ENCODE measurements at places on chromosomes 4 and X.

- DNase-seq = no peak
Measured at GRCh38 chr4:120198411-120198810, 131.8 kb upstream of the MAD2L1 start.

- DNase-seq = no peak
Measured at GRCh38 chr4:156536661-156537060, 434.9 kb downstream of the PDGFC start.

DNA sequence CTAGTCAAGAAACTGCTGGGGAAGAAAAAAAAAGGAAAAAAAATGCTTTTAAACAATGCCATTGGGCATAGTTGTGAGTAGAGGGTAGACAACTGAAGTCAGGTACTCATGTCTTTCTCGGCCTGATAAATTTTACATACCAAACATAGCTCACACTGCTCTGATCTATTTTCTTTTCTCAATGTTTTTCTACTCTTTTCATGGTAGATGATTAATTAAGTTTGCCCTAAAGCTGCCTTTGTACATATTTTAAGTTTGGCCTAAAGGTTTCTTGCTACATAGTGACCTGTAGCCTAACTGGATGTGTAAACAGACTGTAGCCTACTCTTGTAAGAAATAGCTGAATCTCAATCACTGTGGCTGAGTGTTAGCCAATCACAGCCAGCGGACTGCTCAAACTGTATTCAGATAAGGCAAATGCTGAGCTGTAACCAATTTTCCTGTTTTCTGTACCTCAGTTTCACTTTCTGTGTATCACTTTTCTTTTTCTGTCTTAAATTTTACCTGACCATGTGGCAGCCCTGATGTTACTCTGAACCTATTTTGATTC, 121.0 kb downstream of the PCDH10 start:
- DNase-seq = no peak

- no peak for DNase-seq
Measured at GRCh38 chrX:136863826-136864225, 16.7 kb downstream of the RBMX start.

DNA sequence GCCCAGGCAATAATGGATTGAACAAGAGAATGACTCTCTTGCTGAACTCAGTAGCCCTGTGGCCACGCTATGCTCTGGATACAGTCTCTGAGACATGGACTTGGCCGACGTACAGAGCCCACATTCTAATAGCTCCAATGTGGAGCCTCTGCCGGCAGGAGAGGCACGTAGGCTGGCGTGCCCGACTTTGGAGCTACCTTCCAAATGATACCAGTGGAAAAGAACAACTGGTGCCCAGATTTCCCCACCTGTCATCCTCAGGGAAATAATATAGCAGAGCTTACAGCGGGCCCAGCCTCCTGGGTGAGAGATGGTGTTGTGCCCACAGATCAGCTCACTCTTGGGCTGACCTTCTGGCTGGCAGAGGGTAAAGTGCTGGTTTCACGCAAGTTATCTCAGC, 10.6 kb downstream of the NDP start:
- no peak for DNase-seq

GRCh38 chrX:79408623-79409322, 41.6 kb upstream of the ITM2A start:
- DNase-seq = no peak

- peak; percentile 49 for DNase-seq
Measured at GRCh38 chr4:17494258-17495190, 17.4 kb downstream of the QDPR start.

DNA sequence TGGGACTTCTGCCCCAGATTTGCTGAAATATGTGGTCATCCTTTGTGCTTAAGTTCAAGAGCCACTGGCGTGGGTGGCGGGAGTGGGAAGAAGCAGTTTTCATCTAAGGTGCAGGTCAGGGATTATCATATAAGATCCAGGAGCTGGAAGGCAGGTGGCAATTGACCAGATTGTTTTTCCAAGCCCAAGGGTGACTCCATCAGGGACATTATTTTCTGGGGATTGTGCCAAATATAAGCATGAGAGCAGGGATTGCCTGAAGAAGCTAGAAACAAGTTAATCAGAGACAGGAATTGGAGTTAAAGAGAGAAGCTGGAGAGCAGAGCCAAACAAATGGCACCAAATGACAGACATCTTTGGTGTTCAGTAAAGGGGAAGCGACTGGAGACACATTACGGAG, 19.4 kb upstream of the SEL1L3 start:
- DNase-seq = no peak

GRCh38 chr4:150354214-150354796, 227.6 kb upstream of the MAB21L2 start:
- DNase-seq = no peak

- DNase-seq = peak; percentile 65
Measured at GRCh38 chrX:154368630-154369448, 5.6 kb downstream of the FLNA start.

DNA sequence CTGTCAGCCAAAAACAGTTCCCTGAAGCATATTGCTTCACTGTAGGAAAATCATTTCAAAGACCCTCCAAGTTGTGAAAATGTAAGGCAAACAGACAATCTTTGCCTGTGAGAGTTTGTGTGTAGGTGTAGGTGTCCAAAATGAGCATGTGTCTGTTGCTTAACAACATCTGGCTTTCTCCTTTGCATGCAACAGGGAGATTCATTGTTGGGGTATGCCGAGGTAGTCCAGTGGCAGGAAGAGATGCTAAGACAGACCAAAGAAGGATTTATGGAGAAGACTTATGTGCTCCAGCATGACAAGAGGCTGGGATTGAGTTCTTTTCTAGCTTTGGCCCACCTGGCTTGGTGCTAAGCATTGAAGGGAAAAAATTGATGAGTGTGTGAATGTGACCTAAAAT, 29.8 kb upstream of the SMAD1 start:
- no peak for DNase-seq

DNA sequence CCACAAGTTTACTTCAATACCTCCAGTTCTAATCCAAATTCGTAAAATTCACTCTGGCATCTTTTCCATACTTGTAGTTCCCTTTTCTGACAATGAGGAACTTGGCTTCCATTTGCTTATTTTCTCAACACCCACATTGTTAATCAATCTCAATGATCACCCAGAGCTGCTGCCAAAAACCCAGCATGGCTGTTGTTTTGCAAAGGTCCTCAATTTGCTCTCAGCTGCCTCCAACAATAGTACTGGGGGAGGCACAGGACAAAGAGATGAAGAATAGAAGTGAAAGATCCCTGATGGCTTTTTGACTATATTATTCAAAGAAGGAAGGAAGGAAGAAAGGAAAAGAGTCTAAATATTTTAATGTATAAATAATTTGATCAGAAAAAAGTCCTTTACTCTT, 847.8 kb downstream of the RAPGEF2 start:
- no peak for DNase-seq

- DNase-seq = no peak
Measured at GRCh38 chr4:170400361-170400760, 310.6 kb upstream of the AADAT start.

- DNase-seq = peak; percentile 34
Measured at GRCh38 chr4:1130316-1131186, 17.2 kb upstream of the RNF212 start.

DNA sequence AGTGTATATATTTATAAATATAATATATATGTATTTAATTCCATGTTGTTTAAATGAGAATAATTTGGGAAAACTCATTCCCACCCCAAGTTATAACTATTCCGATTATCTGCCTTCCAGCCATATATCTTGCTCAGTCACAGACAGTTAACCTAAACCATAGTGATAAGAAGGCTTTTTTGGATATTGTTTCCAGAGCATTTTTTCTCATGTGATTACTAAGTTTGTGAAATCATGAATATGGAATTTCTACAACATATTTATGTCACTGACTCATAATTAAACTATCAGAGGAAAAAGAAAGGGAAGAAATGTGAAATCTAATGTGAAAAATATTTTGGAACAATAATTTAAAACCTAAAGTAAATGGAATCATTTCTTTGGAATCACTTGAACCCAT, 1163.5 kb upstream of the PABPC4L start:
- DNase-seq = peak; percentile 15

DNA sequence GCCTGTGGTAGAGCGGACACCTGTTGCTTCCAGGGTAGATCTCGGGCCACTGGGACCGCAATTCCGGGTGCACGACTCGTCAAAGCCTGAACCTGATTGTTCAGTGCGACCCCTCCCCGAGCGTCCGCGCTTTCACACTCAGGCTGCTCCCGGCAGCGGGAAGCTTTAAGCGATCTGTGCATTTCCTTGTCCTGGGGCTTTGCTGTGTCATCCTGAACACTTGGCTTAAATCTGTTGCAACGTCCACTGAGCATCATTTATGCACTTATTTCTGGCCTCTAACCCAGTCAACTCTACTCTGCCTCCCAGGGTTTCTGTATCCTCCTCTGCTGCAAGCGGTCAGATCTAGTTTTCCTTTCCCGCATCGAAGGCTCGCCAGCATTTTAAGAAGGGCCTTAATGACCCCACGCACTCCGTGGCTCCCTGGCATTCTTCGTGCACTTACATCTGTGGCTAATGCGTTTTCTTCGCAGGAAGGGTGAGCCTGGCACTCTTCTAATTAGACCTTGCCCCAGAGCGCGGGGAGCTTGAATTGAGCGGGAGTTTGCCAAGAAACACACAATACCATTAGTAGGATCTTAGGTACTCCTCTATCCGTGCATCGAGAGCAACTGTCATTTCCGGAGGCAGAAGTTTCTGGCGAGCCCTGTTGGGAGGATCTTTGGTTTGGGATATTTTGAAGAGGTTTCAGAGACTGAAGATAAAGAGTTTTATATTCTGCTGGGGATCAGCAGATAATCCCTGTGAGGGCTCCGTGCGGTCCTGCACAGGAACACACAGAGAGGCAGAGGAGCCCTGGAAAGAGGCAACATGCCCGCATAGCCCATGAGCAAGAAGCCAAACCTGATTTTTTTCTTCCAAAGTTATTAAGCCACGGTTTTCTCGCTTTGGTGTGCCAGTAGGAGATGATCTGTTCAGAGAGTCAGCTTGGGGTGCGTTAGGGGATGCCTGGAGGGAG, 654 bp upstream of the DDIT4L start:
- DNase-seq = no peak

DNA sequence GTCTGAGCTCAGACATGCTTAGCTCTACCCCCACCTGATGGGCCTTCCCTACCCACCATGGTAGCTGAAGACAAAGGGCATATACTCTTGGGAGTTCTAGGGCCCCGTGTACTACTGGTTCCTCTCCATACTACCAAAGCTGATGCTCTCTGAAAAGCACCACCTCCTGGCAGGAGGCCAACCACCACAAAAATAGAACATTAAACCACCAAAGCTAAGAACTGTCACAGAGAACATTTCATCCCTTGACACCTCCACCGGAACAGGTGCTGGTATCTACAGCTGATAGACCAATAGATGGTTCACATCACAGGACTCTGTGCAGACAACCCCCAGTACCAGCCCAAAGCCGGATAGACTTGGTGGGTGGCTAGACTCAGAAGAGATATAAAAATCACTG, 13.4 kb downstream of the EDA2R start:
- DNase-seq = no peak

DNA sequence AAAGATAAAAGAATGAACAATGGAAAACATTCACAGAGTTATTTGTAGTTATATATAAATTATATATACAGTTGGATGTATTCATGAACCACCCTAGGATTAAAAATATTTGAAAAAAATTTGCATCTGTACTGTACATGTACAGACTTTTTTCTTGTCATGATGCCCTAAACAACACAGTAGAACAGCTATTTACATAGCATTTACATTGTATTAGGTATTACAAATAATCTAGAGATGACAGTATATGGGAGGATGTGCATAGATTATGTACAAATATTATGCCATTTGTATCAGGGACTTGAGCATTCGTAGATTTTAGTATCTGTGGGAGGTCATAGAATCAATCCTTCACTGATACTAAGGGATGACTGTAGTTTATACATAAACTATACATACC, 44.8 kb downstream of the GSTCD start:
- no peak for DNase-seq

DNA sequence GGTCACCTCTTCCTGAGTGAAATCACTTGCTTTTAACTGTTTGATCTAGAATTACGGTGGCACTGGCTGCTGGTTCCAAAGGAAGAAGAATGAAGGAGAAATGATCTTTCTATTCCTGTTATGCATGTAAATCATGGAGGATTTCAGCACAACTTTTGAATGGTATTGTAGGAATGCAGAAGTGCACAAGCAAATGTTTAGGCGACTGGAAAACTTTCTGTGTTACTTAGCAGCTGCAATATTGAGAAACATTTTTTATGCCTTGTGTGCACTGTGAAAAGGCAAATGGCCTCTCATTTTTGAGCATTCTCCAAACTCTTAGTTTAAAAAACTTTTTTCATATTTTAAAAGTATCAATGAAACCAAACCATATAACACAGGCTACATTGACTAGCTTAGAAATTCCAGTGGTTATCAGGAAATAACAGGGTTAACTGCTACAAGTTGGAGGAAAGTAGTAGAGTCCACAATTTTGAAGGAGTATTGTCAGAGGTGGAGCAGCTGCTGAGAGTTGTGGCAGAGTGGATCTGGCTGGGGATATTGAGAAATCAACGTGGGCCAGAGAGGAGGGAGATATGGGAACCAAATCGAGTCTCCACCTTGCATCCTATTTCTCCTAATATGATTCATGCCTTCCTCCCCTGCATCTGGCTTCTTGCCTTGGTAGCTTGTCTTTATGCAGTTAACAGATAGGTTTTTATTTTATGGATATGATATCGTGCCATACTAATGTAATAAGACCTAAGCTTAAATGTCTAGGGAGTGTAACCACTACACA, 32.0 kb upstream of the FHL1 start:
- no peak for DNase-seq

- DNase-seq = no peak
Measured at GRCh38 chrX:14039344-14039743, 9.7 kb upstream of the GEMIN8 start.

- DNase-seq = peak; percentile 82
Measured at GRCh38 chr4:164536814-164537213, 217.1 kb upstream of the SMIM31 start.

GRCh38 chrX:30570505-30570904, 7.1 kb downstream of the TASL start:
- no peak for DNase-seq

Data from non-pigmented ciliary epithelial cell (primary cell).